ENCODE measurements at places on chromosomes 1 and 21.

GRCh38 chr1:63968663-63969440 lies 195.0 kb downstream of the ROR1 start:
- DNase-seq = no peak

- no peak for DNase-seq
Observed at GRCh38 chr1:24327486-24327885, 8.3 kb downstream of the GRHL3 start.

DNA sequence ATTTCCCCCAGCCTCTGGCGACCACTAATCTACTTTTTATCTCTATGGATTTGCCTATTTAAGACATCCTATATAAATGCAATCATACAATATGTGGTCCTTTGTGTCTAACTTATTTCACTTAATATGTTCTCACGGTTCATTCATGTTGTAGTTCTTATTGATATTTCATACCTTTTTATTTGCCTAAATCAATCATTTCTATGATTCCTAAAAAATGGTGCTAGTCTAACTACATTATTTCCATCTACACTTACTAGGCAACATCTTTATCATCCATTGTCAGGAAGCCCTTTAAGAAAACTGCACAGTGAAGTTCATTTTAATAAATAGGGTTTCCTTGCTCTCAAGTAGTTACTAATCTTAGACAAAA lies 380 bp upstream of the FBXO28 start:
- no peak for DNase-seq

- peak; percentile 87 for DNase-seq
Observed at GRCh38 chr1:212030936-212031528, 4.3 kb downstream of the INTS7 start.

DNA sequence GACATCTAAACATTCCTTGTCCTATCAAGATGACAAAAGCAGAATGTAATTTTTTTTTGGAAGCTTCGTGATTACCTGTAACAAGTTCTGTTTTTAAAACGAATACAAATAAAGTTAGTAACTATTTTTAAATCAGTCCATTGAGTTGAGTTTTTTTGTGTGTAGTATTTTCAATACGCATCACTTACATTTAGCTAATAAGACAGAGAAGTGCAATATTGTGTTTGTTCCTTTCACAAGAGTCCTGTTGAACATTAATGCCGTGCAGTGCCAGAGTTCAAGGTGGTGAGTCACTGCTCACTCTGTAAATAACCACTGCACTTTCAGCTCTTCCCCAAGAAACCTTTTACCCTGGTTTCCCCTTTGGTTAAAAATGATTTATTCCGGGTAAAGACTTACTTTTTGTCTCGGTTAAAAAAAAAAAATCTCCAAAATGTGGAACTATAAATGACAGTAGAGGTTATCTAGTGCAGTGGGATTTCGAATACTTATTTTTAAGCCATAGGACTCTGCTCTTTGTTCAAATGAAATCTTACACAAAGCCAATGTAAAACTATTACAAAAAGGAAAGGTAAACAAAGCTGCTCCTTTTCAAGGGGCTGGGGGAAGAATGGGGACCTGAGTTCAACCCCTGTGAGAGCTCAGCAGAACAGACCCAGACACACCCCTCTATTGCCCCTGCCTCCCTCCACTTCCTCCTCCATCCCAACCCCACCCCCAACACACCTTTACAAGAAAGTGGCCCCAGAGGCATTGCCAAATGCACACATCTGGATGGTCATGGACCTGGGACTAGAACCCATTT lies 14.8 kb upstream of the NCMAP start:
- DNase-seq = peak; percentile 14

DNA sequence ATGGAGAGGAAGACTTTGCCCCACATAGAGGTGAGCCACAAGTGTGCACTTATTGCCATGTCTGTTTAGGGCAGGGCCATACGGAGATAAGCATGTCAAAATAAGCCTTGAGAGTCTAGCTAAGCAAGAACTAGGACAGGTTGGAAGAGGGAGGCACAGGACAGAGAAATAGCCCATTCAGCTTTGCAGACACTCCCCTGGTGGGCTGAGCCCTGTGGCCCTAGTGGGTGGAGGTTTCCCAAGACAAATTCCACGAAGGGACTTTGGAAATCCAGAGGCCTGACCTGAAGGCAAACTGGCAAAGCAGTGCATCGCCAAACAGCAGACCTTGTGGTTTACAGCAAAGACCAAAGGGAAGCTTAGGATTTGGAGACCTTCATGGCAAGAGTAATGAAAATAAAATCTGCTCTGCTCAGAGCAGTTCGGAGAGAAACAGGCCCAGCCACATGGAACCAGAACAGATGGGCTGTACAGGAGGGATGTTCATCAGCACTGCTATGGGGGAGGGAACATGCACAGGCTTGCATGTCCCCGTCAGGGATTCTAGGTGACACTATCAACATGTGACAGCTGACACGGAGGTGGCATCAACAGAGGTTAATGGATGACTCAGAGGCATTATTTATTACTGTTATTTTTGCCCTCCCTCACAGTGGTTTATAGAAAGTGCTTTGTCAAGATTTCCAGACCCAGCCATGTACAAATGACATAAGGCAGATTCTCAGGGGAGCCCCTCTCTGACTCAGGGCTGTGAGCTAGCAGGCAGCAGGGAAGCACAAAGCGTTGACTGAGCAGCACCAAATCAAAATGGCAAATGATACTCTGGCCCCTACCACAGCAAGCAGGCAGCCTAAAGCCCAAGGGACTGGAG lies 90.1 kb upstream of the IRF2BP2 start:
- DNase-seq = no peak

- DNase-seq = no peak
Observed at GRCh38 chr1:205140113-205140512, 18.3 kb upstream of the RBBP5 start.

DNA sequence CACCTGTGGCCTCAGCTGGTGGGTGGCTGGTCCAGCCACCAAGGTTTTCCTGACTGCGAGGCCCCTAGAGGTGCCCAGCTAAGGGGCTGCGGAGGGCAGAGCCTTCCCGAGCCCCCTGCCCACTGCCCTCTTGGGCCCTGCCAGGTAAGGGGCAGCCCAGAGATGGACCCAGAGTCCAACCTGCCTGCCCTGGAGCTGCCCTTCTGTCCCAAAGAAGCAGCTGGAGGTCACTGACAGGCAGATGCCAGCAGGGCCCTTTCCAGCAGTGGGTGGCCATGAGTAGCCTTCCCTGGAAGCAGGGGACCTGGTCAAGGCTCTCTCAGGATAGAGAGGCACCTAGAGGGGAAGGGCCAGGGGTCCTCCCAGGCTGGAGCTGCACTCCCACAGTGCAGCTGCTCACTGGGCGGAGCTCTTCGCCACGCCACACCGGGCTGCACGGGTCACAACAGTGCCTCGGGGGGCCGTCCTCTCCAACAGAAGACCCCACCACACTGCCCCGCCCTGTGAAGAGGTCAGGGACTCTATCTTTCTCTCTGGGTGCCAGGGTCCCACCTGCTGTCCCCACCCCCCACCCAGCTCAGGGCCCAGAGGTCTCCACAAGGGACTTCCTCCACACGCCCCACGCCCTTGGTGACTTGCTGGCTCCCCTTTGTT lies 10.9 kb upstream of the GNB1 start:
- DNase-seq = no peak

- DNase-seq = no peak
Observed at GRCh38 chr1:36675106-36675505, 192.4 kb upstream of the CSF3R start.

DNA sequence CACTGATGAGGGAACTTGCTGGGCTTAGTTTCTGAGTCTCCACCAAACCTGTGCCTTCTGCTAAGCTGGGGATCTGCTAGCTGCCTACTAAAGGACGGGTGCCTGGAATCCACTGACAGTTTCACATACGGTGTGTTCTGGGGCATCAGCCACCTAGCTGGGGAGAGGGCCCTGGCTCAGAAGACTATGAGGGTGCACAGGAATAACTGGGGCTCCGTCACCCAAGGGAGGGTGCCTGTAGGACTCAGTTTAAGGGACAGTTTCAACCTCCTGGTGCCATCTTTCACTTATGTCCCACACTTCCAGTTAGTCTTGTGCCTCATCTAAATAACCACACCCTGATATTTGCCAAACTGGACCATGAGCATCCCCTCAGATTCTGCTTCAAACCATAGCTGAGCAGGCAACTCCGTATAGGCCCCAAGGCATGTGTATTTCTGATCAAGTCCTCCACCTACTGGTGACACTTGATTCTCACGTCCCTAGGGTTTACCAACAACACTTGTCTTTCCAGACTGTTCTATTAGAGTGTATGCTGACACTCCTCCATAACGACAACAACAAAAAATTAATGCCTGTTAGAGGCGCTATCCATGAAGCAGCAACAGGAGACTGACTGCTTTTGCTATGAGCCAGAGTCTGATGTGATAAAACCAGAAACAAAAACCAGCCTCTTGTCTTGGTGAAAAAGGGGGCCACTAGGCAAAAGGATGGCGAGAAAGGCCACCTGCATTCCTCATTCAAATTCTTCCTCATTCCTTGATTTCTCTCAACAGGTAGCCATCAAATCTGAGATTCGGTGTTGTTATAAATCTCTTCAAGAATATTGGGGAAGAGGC lies 55.0 kb upstream of the PAXBP1 start:
- no peak for DNase-seq

GRCh38 chr21:42547906-42548365 lies 34.3 kb downstream of the SLC37A1 start:
- DNase-seq = no peak

GRCh38 chr1:182213163-182213562 lies 151.7 kb upstream of the ZNF648 start:
- no peak for DNase-seq

DNA sequence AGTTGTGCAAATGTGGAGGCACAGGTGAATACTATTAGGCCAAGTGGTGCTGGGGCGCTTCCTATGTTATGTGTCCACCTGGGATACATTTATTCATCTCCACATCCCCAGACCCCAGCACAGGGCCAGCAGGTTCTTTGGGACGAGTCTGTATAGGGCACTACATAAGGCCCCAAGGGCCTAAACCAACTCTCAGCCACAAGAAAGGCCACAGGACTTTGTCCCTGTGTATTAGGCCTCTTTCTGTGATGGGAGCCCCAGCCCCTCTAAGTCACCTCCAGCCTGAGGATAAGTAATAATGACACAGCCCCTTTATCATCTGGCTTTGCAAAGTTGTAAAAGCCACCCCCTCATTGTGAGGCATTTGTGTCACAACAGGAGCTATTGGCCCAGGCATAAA lies 79.2 kb upstream of the CD1D start:
- no peak for DNase-seq

DNA sequence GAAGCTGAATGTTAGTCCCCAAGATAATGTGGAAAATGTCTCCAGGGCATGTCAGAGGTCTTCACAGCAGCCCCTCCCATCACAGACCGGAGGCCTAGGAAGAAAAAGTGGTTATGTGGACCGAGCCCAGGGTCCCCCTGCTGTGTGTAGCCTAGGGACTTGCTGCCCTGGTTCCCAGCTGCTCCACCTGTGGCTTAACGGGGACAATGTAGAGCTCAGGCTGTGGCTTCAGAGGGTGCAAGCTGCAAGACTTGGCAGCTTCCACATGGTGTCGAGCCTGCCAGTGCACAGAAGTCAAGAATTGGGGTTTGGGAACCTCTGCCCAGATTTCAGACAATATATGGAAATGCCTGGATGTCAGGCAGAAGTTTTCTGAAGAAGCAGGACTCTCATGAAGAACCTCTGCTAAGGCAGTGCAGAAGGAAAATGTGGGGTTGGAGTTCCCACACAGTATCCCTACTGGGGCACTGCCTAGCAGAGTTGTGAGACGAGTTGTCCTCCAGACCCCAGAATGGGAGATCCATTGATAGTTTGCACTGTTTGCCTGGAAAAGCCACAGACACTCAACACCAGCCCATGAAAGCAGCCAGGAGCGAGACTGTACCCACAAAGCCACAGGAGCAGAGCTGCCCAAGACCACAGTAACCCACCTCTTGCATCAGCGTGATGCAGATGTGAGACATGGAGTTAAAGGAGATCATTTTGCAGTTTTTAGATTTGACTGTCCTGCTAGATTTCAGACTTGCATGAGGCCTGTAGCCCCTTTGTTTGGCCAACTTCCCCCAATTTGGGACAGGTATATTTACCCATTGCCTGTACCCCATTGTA lies 204.9 kb downstream of the MRPL39 start:
- DNase-seq = no peak

DNA sequence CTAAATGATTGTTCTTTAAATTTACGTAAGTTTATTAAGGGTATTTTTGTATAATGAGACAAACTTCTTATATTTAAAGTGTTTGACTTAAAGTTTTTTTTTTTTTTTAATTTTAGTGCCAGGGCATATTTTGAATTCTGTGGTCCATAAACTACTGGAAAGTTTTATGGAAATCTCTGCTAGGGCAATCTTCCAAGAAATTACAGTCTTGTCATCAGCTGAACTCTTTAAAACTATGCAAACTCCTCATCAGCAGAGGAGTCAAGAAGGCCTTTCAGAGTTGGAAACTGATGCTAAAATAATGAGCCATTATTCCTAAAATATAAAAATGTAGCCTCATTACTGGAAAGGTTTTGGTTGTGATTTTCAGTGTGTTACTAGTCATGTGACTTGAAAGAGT lies 1201.9 kb downstream of the BRINP3 start:
- DNase-seq = no peak

All from AG04449 (cell line).